ENCODE measurements at places on chromosomes 2 and 18. TPM values are rescaled to one million over a fixed set of nuclear protein-coding genes. Genes with fewer than 3 reads are reported as not detected.

GRCh38 chr2:29068513-29068912, 5.8 kb downstream of the PCARE start:
- no peak for DNase-seq
- H3K4me1 ChIP-seq, result no peaks in the 10 kb centered on the region
- H3K36me3 ChIP-seq, result no peaks in the 10 kb centered on the region
- H3K4me3 ChIP-seq, result no peak overlapping the region
- no peaks in the 10 kb centered on the region for H3K27me3 ChIP-seq

Gene HOXD1
- not detected for total RNA-seq

Gene GMPPA
- 85.7 TPM for total RNA-seq

DNA sequence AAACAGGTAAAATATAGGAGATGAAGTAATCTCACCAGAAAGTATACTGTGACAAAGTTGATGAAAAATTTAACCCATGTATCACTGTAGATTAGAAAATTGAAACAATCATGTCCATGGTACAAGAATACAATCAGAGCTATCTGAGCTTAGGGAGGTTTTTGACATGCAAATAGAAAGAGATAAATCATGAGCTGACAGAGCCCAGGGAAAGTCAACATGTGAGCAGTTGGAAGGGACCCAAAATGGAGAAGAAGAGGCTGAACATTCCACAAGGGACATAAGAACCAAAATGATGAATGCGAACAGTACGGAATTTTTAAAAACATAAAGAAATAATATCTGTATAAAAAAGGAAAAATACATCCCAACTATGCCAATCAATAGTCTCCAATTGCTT, 395.4 kb upstream of the CYRIA start:
- DNase-seq, result no peak
- H3K27ac ChIP-seq, result no peak overlapping the region
- H3K27me3 ChIP-seq, result no peaks in the 10 kb centered on the region
- H3K4me3 ChIP-seq, result no peak overlapping the region
- H3K36me3 ChIP-seq, result no peaks in the 10 kb centered on the region

GRCh38 chr2:111057721-111058120, 63.0 kb upstream of the BCL2L11 start:
- H3K27me3 ChIP-seq, result no peaks in the 10 kb centered on the region
- no peak for DNase-seq
- no peak overlapping the region for H3K4me3 ChIP-seq
- no peak overlapping the region for H3K27ac ChIP-seq

- H3K27ac ChIP-seq, result no peak overlapping the region
- H3K36me3 ChIP-seq, result no peaks in the 10 kb centered on the region
- H3K4me3 ChIP-seq, result no peak overlapping the region
- no peaks in the 10 kb centered on the region for H3K27me3 ChIP-seq
- peaks cover 50% of the 10 kb centered on the region for H3K4me1 ChIP-seq
Observed at GRCh38 chr18:57805117-57805516, 2.0 kb upstream of the ATP8B1 start.

- no peaks in the 10 kb centered on the region for H3K36me3 ChIP-seq
- DNase-seq, result no peak
- H3K27me3 ChIP-seq, result no peaks in the 10 kb centered on the region
- no peak overlapping the region for H3K27ac ChIP-seq
- no peaks in the 10 kb centered on the region for H3K4me1 ChIP-seq
Observed at GRCh38 chr2:237134321-237135230, 48.9 kb downstream of the COPS8 start.

Data from PC-3 (cell line).